ENCODE measurements at places on chromosomes 2 and 18. TPM values are rescaled to one million over a fixed set of nuclear protein-coding genes. Genes with fewer than 3 reads are reported as not detected.

MOGAT1 gene
- polyA plus RNA-seq: not detected

NEB gene
- polyA plus RNA-seq: not detected

PROKR1 gene
- polyA plus RNA-seq: not detected

IL18R1 gene
- polyA plus RNA-seq: 32.9 TPM

POMC gene
- 7.0 TPM for polyA plus RNA-seq

RASGRP3 gene
- polyA plus RNA-seq: 1.8 TPM

VWA3B gene
- polyA plus RNA-seq: not detected

All from immature natural killer cell (primary cell).